ENCODE measurements at places on chromosomes 2 and 18.

- DNase-seq = no peak
Measured at GRCh38 chr2:200258881-200259576, 47.5 kb upstream of the SPATS2L start.

DNA sequence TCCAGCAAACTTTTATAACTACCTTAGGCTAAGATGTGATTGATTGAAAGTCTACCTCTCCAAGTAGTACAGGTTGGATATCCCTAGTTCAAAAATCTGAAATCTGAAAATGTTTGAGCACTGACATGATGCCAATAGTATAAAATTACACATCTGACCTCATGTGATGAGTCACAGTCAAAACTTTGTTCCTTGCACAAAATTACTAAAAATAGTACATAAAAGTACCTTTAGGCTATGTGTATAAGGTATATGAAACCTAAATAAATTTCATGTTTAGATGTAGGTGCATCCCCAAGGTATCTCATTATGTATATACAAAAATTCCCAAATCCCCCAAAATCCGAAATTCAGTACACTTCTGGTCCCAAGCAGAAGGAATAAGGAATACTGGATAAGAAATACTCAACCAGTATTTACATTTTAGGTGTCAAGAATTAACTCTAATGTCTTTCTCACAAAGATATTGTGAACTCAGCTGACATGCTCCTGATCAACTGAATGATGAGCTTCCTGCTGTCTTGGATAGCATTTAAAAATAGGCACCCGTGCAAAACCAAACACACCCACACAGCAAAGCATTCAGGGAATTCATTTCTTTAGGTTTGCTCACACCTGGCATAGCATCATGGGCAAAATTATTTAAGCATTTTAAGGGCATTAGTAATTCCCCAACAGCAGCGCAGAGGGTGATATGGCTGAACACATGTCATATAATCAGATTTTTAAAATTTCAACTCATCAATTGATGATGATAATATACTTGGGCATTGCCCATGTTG is 497.4 kb upstream of the MEIS1 start:
- DNase-seq = no peak

DNA sequence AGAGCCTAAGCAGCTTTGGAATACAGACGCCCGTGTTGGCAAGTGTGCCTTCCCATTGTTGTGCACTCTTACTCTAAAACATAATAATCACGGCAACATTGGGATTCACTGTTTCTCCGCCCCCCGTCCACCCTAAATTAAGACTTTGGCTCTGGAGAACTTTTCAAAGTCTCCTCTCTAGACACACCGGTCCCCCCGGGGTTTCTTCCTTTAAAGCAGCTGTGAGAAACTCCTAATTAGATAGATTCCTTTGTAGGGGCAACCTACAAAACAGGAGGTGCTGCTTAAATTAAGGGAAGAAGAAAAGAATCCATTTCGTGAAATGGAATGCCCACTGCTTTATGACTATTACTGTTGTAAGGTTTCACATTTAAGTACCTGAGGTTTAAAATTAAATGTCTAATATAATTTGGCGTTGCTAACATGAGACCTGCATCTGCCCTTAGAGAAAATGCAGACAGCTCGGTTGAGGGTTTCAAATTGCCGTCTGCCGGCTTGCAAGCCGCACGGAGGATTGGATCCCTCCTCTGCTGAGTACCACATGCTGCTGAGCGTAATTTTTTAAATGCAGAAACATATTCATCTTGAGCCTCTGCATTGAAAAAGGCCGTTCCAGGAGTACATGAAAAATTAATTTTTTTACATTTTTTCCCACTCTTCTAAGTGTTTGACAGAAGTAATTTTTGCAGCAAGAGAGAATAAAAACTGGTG is 233.3 kb downstream of the GBX2 start:
- DNase-seq = no peak

DNA sequence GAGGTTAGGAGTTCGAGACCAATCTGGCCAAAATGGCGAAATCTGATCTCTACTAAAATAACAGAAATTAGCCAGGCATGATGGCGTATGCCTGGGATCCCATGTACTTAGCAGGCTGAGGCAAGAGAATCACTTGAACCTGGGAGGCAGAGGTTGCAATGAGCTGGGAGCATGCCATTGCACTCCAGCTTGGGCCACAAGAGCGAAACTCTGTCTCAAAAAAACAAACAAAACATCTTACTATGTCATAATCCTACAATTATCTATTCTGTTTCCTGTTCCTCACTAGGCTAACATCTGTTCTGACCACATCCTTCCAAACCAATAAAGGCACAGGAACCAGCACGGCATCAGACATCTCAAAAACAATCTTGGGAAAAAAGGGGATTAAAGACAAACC is 361.8 kb upstream of the UBE2E3 start:
- DNase-seq = no peak

DNA sequence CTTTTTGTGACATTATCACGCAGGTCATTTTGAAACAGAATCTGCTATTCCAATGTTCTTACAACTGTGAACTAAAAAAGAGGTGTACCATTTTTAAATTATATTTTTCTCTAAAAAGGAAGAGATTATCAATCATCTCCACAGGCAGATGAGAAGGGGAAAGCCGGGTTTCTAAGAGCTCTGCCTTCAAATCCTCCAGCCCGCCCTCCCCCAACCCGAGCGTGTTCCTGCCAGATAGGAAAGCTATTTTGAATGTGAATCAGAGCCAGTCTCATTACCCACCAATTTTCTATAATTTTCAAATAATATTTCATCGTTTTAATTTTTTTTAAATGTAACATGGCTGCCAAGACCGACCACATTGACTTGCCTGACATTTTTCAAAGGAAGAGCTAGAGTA is 65.9 kb downstream of the KCNF1 start:
- no peak for DNase-seq

DNA sequence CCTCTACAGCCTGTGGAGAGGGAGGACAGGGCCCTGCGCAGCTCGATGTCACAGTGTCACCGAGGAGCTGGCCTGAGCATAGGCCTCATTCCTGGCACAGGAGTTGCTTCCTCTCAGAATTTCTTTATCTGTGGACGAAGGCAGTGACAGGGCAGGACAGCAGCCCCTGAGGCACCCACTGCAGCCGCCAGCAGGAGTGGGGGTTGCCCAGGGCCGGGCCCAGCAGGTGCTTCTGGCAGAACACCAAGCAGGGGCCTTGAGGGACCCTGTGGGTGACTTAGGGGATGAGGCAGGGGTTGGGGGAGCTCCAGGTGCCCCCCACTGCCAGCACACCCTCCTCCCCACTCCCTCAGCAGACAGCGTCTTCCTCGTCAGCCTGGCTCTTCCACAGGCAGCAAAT is 290.0 kb downstream of the PHLPP1 start:
- DNase-seq = no peak

GRCh38 chr2:25867396-25868003 is 10.8 kb downstream of the ASXL2 start:
- no peak for DNase-seq

DNA sequence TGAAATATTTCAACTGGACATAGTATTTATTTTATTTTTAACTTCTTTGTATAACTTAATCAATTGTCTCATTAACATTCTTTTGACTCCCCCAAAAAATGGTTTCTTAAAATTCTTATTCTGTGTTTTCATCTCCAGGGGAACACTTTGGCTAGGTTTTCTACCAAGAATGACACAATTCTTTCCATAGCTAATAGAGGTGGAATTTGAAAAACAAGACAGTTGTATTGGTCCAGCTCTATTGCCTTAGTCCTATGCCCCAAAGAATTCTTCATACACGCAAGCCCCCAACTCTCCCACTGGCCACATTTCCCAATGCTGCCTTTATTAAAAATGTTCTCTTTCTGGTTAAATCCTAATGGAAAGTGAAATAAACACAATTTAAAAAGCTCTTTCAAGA is 104.7 kb upstream of the PKDCC start:
- no peak for DNase-seq

GRCh38 chr18:36392164-36392978 is 94.9 kb downstream of the FHOD3 start:
- DNase-seq = no peak

GRCh38 chr2:196372811-196373664 is 201.7 kb upstream of the STK17B start:
- DNase-seq = no peak

DNA sequence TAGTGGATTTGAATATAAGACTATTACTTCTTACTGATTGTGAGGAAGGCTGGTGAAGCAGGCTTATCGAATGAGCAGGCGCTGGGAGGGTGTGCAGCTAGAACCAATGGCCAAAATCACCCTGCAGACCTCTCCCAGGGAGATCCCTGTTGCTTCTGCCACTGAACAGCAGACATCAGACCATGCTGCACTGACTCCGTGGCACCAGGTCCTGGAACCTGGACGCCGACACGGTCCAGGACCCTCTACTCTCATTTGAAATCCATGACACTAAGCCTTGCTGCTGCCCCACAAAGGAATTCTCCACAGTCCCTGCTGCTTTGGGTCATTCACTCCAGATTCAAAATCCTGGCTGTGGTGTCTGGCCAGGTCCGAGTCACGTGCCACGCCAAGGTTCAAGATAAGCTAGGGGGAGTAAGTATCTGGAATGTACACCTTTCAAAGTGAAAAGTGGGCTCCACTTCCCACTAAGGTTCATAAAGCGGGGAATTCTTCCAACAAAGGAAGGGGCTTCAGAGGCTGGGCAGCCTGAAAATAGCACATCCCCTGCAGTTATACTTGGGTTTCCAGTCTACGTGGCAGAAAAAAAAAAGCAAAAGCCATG is 9.0 kb upstream of the YWHAQ start:
- no peak for DNase-seq

GRCh38 chr2:6924924-6925409 is 7.8 kb downstream of the RNF144A start:
- no peak for DNase-seq
